Left lung (tissue), 14 donors: ENCODE measurements at places on chromosomes 11 and 22.

GRCh38 chr11:122036018-122036417 is 80.0 kb downstream of the BLID start:
- no peak for DNase-seq

GRCh38 chr11:67581469-67581868 is 2.1 kb upstream of the GSTP1 start:
- peak; percentile 56 for DNase-seq

DNA sequence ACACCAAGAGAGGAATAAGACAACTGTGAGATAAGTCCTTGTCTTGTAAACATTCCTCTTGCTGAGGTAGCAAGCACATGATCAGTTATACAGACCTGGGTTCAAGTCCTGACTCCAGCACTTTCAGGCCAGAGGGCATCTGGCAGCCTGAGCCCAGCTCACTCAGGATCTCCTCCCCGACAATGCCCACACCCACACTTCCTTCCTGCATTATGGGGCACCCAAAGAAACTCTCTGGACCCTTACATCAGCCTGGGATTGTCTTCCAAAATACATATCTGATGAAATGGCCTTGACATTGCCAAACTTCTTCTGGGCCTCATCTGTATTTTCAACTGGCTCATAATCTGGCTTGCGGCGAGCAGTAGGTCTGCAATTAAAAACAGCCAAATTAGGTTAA is 48.6 kb downstream of the ARFGAP3 start:
- no peak for DNase-seq

DNA sequence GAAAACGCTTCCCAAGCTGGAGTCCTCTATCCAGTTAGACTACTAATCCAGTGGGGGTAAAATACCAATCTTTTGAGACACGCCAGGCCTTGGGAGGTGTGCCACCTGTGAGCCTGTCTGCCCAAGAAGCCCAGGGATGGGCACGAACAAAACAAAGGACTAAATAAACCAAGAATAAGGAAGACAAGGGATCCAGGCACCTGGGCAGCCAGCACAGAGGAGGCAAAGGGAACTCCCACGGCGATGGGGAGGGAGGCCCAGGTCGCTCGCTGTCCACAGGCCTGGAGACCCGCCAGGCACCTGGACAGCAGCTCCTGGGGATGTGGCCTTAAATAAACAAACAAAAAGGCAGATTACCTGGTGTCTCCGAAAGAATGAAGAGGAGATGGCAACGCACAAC is 31.4 kb downstream of the LRFN4 start:
- DNase-seq, result no peak

DNA sequence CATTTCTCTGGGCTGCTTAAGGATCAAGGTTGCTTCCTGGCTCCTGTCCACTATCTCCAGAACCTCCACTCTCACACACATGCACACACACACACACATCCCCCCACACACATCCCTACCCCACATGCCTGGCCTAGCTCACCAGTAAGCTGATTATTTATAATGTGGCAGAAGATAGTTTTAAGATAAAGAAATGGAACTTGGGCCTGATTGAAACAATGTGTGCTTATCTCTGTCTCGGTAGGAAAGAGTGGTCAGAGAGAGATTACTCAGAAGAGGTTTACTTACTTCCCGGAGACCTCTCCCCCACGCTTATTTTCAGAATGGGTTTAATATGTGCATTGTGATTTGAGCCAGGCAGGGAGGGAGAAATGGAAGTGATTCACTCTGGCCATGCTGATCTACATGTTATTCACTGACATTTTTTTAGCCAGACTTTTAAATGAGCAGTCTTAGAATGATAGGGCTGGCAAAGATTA is 422.4 kb downstream of the TENM4 start:
- peak; percentile 34 for DNase-seq

DNA sequence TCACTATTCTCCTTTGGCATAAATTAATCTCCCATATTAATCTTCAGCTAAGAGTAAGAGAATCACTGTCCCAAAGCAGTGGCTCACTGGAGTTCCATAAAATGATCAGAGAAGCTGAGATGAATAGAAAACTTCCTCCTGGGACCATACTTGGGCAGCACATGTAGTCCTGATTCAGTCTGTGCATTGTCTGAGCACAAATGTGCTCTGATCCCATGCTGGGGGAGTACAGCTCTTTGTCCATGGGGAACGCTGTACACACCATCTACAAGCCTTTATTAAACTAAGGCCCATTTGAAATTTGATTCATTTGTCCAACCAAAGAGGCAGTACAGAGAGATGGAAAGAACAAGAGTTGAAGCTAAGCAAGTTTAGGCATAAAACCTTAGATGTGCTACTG is 147.4 kb upstream of the PGR start:
- DNase-seq, result no peak

- no peak for DNase-seq
These were observed 57.7 kb downstream of the TEAD1 start for GRCh38 chr11:12731841-12732336.

DNA sequence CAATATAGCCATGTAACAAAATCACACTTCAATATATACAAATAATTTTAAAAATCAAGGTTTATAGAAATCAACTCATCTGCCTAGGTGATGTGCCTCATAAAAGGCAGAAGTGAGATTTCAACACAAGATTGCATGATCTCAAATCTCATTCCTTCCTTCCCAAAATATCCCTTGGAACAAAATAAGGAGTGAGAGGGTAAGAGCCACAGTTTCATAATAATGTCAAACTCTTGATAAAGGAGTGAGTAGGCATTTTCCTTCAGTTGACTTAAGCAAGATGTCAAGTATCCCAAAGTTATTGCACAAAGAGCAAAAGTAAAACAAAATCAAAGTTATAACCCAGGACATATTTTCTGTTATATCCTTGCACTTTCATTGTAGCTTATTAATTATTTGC is 81.3 kb downstream of the C22orf31 start:
- no peak for DNase-seq

DNA sequence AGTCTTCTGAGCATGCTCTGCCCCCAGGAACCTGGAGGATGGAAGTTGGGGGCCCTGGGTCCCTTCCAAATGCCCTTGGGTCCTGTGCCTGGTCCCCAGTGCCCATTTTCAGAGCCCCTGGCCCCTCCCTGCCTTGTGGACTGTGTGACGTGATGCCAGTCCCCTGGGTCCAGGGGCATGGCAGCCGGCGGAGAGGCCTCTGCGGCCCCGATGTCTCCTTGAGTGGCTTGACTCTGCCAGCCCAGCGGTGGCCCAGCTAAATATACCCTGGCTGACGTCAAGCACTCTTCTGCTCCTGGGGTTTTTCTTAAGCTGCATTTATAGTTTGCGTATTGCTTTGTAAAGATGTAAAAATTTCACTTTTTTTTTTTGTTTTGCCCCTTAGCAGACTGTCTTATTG is 35.2 kb upstream of the PARVG start:
- no peak for DNase-seq

GRCh38 chr11:59572091-59572490 is 43.5 kb downstream of the OSBP start:
- no peak for DNase-seq

- peak; percentile 22 for DNase-seq
These were observed 1.3 kb upstream of the LPXN start for GRCh38 chr11:58576887-58577471.

DNA sequence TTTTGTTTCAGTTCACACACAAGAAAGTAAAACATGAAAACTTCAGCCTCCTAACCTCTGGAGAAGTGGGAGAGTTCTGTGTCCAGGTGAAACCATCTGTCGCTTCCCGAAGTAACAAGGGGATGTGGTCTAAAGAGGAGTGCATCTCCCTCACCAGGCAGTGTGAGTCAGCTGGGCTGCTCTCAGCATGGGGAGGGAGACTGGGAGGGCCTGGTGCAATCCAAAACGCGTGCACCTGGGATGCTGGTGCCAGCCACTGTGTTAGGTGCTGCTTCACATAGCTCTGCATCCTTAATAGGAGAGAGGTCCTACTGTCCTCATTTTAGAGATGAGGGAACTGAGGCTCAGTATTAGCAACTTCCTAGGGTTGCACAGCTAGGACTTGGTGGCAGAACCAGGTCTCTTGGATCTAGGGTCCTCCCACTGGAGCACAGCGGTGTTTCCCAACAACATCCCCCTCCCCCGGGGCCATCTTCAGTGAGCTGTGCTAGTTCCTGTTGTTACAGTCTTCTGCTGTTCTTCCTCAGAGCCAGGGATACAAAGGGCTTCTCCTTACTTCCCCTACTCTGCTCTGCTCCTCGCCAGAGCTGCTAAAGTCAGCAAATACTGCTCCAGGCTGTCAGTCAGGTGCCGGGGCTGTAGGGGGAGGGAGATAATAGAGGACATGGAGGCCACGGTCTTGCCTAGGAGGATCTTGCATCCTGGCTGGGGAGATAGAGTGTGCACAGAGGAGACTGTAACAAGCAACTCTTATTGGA is 8.0 kb downstream of the IL10RA start:
- DNase-seq, result no peak

DNA sequence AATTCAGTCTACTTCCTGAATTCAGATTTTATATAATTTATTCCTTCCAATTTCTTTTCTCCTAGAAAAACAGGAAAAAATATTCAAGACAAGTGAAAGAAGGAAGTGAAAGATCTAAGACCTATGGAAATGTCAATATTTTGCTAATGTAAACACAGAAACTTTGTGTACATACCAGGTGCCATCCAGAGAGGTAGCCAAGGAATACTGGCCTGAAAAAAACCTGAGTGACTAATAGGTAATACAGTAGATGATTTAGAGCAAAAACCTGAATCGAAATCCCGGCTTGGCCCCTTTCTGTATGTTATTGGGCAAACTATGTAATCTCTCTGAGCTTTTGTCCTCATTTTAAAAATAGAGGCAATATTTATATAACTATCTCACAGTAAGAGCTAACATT is 59.2 kb upstream of the FSHB start:
- DNase-seq, result no peak

DNA sequence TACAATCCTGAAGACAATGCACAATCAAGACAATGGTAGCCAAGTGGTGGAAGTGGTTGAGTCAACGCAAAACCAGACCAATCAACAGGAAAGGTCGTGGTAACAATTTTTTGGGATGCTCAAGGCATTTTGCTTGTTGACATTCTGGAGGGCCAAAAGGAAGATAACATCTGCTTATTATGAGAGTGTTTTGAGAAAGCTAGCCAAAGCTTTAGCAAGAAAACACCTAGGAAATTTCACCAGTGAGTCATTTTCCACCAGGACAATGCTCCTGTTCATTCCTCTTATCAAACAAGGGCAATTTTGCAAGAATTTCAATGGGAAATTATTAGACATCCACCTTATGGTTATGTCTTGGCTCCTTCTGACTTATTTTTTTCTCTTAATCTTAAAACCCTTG is 1932.2 kb upstream of the RAG2 start:
- no peak for DNase-seq

DNA sequence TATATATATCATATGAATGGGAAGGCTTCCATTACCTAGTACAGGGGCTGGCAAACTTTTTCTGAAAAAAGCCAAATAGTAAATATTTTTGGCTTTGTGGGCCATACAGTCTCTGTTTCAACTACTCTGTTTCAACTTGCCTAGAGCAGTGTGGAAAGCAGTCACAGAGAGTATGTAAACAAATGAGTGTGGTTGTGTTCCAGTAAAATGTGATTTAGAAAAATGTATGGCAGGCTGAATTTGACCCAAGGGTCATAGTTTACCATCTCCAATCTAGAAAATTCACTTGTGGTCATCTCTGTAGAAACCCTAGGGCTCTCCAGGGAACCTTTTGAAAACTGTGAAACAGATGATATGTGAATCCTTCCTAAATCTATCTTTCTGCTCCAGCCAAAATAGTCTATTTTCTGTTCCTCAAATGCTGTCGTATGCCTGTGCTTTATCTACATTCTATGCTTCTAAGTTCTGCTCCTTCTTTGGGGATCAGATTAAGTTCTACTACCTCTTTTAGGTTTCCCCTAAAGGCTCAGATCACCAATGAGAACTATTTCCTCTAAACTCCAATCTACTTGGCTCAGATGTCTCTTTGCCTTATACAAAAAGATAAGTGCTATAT is 356.2 kb downstream of the METTL15 start:
- no peak for DNase-seq

DNA sequence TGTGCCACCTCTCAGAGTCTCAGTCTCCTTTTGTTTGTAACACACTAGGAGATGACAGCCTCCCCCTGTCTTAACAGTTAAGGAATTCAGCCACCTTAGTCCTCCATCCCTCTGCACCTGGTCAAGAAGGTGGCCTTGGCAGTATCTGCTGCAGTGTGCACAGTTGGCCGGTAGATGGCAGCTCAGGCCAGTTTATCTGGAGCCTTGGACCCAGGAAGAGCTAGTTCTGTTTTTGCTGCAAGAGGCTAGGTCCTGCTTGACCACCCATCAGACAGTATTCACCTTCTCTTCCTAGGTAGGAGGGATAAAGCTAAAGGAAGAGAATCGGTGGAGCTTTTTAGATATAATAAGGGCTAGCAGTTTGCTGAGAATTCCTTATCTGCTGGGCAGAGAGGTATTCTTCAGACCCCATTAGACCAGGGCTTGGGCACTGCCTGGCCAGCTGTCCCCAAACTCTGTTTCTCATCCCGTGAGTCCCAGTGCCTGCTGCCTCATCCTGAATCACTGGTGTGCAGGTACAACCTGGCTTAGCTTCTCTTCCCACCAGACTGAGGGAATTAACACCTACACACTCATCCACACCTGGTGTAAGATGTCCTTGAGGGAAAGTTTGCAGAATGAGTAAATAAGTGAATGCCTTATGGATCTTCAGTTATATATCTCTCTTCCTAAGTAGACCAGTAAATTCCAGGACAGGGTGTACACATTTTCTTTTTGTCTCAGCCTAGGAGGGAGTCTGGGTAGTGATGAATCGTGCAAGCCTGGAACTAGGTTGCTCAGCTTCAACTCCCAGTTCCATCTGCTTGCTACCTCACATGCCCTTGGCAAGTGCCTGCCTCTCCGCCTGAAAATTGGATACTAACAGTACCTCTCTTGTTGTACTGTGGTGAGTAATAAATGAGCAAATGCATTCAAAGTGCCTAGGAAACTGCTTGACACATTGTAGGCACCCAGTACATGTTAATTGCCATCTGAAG is 70.8 kb upstream of the NARS2 start:
- DNase-seq, result peak; percentile 49

DNA sequence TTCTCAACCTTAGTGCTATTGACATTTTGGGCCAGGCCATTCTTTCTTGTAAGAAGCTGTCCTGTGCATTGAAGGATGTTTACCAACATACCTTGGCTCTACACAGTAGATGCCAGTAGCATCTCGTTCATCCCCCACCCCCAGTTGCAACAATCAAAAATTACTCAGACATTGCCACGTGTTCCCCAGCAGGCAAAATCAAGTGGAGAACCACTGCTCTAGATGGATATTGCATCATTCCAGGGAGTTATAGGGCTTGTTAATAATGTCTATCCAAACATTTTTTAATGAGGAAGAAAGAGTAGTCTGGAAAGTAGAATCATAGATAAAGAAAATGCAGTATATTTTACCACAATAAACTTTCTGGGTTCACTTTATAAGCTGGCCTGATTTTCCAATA is 64.1 kb downstream of the PRMT3 start:
- DNase-seq, result no peak

DNA sequence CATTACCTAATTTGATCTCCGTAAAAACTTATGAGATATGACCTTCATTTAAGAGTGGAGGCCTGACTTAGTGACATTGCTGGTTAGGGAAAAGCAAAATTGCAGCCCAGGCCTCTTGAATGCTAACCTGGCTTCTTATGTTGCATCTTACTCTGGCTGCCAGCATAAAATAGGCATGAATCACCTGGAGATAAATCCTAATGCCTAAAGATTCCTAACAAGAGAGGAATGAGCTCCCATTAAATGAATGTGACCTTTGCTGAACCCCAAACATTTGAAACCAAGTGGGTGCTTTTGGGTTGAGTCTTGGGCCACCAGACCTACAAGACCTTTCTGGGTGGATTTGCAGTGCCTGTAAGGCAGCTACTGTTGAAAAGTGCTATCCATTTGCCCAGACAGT is 1145.6 kb upstream of the TENM4 start:
- DNase-seq, result no peak

- no peak for DNase-seq
These were observed 1.2 kb downstream of the PRG3 start for GRCh38 chr11:57379732-57380131.
